Aorta (tissue), 5 donors: ENCODE measurements at places on chromosomes 11 and 22.

DNA sequence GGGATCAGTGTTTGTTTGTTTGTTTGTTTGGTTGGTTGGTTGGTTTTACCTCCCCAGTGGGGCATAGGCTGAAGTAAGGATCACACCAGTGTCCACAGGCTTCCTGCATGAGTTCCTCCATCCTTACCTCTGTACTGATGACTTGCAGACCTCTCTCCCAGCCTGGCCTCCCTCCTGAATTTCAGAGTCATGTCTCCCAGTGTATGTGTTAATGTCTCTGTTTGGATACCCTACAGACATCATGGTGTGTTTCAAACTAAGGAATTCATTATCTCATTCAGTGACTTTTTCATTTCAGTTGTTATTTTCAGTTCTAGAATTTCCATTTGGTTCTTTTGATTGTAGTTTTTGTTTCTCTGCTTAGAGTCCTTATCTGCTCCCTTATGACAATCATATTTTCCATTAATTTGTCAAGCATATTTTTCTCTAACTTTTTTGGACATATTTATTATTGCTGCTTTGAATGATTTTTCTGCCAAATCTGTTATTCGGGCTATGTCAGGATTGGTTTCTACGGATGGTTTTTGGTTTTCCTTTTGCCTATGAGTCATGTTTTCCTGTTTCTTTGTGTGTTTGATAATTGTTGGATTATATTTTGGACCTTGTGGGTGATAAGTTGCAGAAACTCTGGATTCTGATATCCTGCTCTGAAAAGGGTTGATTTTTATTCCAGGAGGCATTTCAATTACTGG is 23.6 kb downstream of the MYEOV start:
- no peak for DNase-seq

DNA sequence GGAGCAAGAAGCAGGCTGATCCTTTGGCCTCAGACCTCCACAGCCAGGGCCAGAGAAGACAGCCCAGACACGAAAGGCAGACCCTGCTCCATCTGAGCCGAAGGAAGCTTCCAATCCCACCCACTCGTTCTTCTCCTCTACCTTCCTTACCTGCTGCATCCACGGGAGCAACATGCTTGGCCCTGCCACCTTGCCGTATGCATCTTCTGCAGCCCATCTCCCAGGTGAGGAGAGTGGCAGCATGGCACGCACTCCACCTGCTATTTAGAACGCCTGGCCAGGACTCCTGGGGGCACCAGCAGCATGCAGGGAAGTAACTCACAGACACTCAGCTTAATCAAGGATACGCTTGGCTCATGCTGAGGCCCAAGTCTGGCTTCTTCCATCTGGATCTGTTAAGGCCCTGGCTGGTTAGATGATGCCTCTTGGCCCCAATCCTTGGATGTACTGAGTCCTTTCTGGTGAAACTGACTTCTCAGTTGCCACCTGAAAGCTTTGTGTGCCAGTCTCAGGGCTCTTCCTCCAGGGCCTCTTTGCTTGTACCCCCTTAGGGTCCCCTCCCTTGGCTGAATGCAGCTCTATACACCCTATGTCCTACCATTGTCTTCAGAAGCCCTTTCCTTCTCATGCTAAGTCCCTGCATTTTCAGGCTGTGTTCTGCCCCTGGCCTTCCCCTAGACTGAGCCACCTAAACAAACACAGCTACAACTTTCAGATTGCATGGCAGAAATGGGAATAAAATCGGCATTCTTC is 604.9 kb downstream of the BUD13 start:
- no peak for DNase-seq

DNA sequence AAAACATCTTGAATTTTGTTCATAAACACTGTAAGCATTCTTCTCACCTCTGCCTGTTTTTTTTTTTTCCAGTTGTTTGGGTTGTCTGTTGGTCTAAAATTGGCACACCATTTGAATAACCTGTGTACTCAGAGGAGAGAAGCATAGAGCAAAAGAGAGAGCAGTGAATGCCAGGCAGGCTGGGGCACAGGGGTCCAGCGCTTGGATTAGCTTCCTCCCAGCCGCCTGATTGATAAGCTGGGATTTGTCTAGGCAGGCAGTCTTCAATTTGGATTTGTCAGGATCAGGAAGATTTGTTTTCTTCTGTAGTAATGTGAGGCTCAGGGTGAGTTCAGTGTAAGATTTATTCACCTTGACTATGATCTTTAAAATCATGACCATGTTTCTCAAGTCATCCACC is 59.0 kb downstream of the ARL14EP start:
- no peak for DNase-seq

- no peak for DNase-seq
These were observed 262.1 kb downstream of the DDX10 start for GRCh38 chr11:108926841-108927577.

- DNase-seq, result no peak
These were observed 34.3 kb upstream of the CFAP300 start for GRCh38 chr11:102012946-102013345.

DNA sequence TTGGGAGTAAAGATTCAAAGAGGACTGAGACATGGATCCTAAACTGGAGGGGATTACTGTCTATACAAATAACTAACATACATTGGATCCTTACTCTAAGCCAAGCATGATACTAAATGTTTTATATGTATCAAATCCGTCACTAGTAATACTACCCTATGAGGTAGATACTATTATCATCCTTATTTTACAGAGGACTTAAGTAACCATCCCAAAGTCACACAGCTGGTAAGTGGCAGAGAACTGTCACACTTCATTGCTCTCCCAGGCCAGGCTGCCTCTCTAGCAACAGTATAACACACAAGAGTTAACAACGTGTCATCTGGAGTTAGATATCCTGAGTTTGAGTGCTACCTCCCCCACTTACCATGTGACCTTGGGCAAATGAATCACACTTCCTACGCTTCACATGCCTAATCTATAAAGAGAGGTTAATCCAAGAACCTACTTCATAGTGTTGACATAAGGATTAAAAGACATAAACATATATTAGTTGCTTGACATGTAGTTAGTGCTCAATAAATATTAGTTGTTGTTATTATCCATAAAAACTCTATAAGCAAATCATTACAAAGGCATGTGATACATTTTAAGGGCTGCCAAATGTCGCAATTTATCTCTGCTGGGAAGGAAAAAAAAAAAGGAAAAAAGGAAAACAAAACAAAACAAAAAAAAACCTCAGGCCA is 33.8 kb upstream of the SPON1 start:
- DNase-seq, result no peak

DNA sequence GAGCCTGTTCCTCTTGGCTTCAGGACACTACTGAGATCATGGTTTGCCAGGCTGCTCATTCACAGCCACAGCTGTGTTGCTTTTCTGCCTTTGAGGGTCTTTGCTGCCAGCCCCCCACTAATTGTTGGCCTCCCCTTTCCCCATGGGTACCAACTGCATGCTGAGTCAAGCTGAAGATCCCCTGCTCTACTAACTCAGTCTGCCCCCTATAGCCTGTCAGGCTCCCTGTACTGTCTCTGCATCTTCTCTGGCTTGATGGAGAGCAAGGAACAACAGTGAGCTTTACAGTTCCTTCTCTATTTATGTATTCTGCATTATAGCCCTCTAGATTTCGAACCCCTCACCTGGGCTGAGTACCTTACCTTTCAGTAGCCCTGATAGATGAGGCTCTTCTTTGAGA is 257.6 kb upstream of the CADM1 start:
- no peak for DNase-seq

DNA sequence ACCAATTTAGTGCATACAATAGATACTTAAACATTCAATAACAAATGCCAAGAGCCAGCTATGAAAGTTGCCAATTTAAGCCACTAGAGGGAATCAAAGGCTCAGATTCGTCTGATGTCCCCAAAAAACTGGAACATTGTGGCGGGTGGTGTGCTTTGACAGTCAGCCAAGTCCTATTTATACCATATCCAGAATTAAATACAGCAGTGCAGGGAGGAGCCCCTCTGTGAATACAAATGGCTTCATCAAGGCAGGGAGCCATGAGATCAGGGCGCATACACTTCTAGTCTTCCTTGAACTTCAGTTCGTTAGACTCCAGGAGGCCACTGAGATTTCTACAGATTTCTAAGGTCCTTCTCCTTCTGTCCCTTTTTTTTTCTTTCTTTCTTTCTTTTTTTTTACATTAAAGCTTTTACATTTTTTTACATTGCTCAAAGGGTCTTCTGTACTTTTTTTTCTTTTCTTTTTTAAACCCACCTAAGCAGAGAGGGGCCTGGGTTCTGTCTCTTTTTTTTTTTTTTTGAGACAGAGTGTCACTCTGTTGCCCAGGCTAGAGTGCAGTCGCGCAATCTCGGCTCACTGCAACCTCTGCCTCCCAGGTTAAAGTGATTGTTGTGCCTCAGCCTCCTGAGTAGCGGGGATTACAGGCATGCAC is 41.5 kb upstream of the HSPA8 start:
- DNase-seq, result no peak

GRCh38 chr11:134196756-134197155 is 27.0 kb downstream of the NCAPD3 start:
- DNase-seq, result no peak

DNA sequence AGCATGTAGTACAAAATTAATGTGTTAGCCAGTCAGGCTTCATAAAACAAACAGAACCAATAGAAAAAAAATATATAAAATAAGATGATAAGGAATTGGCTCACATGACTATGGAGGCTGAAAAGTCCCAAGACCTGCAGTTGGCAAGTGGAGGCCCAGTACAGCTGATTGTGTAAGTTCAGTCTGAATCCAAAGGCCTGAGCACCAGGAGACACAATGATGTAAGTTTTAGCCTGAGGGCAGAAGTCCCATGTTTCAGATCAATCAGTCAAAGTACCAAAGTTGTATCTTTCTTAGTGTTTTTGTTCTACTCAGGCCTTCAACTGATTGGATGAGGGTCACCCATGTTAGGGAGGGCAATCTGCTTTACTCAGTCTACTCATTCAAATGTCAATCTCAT is 14.3 kb upstream of the OR10D3 start:
- no peak for DNase-seq

- DNase-seq, result no peak
These were observed 25.6 kb downstream of the YWHAH start for GRCh38 chr22:31969789-31970489.

DNA sequence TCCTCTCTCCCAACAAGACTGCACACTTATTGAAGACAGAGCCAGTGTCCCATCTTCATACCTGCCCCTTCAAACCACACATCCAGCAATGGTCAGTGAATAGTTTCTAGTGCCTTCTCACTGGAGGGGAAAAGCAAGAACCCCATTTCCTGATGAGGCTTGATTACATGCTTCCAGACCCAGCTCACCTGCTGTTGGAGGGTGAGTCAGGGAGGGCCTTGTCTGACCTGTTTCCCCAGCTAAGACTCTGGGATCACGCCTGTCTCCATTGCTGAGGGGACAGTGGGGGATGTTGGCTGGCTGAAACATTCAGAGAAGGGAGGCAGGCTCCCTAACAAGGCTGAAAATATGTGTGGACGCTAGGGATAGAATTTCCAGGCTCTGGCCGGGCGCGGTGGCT is 27.5 kb upstream of the ZDHHC13 start:
- DNase-seq, result no peak

DNA sequence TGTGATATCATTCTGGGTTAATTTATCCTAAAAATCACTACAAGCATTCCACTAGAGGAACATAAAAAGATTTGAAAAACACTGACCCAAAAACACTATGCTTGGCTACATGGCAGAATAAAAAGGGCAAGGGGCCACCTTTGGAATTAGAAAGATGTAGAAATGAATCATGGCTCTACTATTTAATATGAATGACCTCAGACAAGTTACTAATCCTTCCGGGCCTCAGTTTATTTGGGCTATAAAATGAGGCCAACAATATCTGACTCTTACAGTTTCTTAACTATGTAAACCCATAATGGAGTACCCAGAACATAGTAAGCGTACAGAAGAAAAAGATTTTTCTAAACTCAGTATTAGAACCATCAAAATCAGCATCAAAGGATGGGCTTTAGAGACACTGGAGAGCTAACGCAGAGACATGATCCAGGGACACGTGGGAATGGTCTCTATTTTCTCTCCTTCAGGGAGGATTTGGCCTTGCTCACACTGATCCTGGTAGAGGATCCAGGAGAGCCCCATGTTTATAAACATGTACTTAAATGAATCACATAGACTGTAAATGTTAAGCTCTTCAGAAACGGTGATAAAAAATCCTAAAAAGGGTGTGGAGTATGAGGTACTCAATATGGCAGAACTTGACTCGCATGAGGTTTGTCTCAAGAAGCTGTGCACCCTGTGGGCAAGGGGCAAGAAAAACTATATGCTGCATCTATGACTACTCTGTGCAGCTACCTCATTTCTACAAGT is 288.4 kb upstream of the PITPNB start:
- DNase-seq, result no peak

DNA sequence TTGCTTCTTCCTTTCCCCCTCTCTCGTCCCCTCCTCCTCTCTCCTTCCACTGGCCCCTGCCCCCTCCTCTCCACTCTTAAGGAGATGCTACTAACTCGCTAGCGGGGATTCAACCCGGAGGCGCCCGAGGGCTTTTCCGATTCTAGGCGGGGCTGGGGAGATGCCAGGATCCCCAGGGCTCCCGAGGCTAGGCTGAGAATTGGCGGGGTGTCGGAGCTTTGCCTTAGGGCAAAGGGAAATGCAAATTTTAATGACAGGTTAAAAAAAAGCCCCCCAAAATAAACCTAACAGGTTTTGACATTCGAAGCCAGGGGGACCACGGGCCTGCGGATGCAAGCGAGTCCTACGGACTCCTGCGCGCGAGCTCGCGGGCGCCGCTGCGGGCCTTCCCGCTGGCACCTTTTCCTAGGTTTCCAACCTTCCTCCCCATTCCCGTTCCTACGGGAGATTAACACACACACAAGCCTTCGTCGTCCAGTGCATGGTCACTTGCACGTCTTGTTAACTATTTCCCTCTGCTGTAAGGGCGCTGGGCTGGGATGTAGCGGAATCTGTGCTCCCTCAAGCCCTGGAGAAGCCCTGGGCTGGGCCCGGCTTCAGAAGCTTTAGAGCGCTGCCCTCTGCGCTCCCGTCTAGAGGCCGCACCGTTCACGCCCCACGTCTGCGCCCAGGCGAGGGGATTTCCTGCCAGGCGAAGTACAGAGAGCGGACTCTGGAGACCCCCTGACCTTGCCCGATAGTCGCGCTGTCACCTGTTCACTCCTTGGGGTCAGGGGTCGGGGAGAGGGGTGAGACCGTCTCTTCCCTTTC is 729 bp upstream of the ALX4 start:
- peak; percentile 67 for DNase-seq

GRCh38 chr11:2347308-2347830 is 29.7 kb upstream of the CD81 start:
- no peak for DNase-seq

GRCh38 chr11:43285826-43286225 is 26.0 kb upstream of the API5 start:
- no peak for DNase-seq

GRCh38 chr11:76835036-76835435 is 25.7 kb upstream of the ACER3 start:
- DNase-seq, result no peak

GRCh38 chr22:43883012-43883661 is 8.7 kb downstream of the PNPLA5 start:
- peak; percentile 67 for DNase-seq

DNA sequence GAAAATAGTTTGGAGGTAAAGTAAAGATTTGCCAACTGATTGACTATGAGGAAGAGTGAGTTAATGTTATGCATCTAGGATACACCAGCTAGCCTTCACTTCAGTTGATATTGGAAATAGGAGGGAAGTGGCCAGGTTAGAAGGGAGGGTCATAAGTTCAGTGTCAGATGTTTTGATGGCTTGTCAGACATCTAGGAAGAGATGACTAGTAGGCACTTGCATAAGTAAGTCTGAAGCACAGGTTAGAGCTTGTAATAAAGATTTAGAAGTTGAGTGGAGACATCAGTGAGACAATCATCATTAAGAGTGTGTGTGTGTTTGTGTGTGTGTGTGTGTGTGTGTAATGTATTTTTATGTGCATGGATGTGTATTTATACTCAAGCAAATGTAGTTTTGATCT is 146.1 kb downstream of the OR4C45 start:
- no peak for DNase-seq

GRCh38 chr11:36617543-36618362 is 19.7 kb upstream of the RAG2 start:
- DNase-seq, result no peak
